CD4-positive, alpha-beta T cell treated with Interleukin-10 for 1 hour (primary cell): ENCODE measurements at places on chromosomes 2 and 18.

DNA sequence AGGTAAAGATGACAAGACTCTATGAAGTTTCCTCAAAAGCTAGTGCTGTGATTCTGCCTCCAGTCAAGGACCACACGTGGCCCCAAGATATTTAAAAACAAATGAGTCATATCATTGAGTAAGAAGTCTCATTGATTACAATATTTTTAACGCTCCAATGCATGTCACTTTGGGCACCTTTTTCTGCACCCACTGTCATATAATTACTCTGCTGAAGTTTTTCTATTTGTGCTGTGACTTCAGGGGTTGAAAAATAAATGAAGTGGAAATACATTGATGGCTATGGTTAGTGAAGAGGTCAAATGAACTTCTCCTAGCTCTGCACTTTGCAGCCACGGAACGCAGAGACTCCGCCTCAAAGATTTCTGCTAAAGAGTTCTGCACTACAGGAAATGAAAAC, 344.3 kb upstream of the KYNU start:
- no peak for DNase-seq

GRCh38 chr2:111676291-111676822, 207.6 kb downstream of the ANAPC1 start:
- DNase-seq, result no peak

GRCh38 chr2:232448304-232448690, 7.7 kb upstream of the ALPI start:
- DNase-seq, result no peak

DNA sequence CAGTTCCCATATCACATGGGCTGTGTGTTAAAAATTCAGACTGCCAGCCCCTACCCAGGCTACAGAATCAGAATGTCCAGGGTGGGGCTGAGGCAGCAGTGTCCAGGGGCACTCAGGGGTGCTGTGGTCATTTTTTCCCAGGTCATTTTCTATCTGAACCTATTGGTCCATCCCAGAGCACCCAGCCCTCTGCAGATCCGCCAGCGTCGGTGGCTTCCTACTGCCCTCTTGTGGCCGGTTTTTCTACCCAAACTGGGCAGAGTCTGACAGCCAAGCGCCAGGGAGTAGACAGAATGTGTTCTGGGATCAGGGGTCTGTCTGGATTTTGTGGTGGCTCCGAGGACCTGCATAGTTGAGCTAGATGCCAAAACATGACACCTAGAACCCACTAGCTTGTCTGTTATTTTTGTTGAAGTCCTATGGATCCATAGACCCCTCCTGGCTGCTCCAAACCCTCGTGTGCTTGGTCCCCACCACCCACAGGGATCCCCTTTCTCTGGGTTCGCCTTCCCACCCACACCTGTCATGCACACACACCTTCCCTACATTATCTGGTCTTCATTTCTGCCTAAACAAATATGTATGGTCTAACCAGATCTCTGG, 34.1 kb upstream of the RMDN2 start:
- DNase-seq, result peak; percentile 65

DNA sequence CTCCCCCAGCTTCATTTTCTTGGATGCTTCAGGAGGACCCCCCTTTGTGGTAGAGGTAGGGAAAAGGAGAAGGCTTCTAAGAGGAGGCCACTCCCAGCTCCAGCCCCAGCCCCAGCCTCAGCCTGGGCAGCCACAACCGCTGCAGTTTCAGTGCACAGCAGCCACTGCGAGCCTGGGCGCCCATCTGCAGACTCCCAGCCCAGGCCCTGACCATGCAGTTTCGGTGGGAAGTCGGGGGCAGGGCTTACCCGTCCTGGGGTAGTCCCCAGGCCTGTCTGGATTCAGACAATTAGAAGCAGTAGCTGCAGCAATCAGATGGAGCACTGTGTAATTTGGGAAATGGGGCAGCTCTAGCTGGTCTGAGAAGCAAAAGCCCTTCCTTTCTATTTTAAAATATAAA, 28.6 kb downstream of the ITM2C start:
- DNase-seq, result no peak

GRCh38 chr2:225428360-225428759, 28.9 kb downstream of the NYAP2 start:
- DNase-seq, result no peak

- no peak for DNase-seq
Observed at GRCh38 chr2:42809131-42809818, 16.9 kb upstream of the HAAO start.

DNA sequence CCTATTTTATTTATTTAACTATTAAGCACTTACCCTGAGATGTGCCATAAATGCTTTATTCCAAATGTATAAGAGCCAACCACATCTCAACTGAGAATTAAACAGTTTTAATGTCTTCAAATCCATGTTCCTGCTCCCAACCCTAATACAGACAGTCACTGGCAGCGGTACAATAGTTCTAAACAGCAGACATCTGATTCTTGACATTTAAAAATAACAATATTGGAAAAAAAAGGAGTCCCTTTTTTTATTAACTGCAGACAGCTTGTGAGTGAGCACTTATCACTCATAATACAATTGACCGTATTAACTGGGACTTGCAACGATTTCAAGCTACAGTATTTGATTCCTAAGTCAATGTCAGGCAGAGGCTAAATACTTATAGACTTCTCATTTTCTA, 424.6 kb downstream of the TGIF1 start:
- DNase-seq, result no peak

DNA sequence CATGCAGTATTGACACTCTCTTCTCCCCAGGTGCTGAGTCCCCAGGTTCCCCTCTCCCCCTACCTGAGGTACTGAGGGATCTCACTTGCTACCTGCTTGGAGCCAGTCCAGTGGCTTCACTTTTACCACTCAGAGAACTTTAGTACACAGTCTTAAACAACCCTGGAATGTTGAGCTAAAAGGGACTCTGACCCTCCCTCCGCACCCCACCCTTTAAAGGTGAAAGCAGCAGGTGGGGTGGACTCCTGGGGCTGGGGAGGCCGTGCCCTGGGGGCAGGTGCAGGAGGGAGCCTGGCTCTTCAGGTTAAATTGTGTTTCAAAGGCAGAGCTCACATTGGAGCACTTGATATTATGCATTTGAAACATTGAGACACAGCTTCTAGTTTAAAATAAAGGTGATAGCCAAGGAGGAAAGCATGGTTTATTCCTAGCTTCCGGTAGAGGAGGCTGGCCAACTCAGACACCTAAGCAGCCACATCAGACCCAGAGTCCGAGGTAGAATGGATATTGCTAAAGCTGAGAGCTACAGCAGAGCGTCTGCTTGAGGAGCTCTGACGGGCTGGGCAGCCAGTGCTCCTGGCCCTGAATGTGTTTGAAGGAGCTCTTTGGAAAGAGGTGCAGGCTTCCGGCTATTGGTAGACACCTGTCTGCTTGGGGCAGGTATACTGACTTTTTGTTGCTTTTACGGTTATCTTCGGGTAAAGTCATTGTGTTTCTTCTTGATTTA, 196.4 kb downstream of the AGAP1 start:
- DNase-seq, result no peak

DNA sequence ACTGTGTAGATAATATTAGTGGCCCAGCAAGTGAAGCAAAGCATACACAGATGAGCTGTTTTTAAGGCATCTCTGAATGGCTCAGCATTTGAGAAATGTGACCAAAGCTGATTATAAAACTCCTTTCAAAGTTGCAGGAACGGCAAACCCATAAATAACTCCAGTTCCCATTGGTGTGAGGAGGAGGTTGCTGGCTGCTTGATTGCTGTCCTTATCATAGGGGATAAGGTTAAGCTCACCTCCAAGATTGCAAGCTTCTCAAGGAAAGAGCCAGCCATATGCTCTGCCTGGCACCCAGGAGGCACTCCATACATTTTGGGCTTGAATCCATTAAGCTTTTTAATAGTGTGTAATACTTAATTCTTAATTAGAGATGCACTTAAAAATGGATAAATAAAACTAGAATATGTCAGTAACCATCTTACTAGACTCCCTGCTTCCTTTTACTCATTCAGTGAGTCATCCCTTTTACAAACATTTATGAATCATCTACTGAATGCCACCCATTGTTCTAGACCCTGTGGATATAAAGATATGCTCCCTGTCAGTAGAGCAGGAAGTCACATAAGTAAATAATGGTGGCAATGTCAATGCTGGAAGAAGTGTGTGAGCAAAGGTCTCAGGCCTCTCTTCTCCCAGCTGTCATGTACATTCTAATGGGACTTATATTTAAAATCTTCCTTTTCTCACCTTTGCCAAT, 99.3 kb downstream of the SPATS2L start:
- DNase-seq, result no peak

- no peak for DNase-seq
Observed at GRCh38 chr2:211344289-211344688, 787.9 kb downstream of the CPS1 start.

DNA sequence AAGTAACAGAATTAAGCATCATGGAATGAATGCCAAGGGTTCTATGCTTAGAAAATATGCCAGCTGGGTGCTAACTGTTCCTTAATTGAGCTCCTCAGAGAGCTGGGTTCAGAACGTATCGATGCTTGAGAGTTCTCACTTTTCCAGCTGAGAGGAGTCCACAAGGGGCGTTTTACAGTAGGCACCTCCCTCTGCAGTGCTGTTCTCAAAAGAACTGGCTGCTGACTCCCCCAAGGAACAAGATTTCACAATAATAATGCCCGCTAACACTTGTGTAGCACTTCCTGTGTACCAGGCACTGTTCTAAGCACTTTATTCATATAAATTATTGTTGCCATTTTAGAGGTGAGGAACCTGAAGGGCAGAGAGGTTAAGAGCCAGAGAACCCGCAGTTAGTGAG, 18.1 kb upstream of the TMEM237 start:
- DNase-seq, result no peak
